ENCODE measurements at places on chromosomes 12 and 14.

- no peak for DNase-seq
These were observed 107.3 kb downstream of the SAMD4A start for GRCh38 chr14:54674046-54674741.

DNA sequence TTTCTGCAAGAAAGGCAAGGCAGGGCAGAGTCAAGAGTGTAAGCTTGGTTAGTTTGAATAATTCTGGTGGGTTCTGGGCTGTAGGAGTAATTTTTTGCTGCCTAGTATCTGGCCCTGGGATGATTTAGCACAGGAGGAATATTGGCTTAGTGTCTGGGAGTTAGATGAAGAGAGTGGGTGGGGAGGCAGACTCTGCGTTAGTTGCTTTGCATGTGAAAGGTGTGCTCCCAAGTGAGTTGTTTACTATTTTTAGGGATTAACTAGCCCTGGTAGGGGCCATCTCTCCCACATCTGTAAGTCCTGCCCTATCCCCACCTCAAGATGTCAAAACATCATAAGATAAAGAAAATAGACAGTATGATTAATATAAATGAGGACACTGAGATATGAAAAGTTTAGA is 249.7 kb downstream of the LRIG3 start:
- DNase-seq = no peak

DNA sequence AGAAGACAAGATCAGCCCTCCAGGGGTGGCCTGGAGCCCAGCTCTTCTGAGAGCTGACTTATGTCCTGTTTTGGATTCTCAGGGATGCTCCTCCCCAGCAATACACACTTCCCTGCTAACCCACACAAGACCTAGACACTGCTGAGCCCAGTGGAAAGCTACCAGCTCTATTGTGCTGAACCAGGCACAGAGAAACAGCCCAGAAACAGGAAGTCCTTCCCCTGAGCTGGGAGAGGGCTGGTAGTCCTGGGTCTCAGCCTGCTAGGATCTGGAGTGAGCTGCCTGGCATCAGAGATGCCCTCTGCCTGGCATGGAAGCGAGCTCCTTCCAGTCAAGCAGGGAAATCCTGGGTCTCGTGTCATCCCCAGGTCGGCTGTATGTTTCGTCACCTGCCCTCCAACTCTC is 1.2 kb upstream of the LAG3 start:
- DNase-seq = no peak

GRCh38 chr14:82667501-82667900 is 1133.8 kb upstream of the SEL1L start:
- no peak for DNase-seq

DNA sequence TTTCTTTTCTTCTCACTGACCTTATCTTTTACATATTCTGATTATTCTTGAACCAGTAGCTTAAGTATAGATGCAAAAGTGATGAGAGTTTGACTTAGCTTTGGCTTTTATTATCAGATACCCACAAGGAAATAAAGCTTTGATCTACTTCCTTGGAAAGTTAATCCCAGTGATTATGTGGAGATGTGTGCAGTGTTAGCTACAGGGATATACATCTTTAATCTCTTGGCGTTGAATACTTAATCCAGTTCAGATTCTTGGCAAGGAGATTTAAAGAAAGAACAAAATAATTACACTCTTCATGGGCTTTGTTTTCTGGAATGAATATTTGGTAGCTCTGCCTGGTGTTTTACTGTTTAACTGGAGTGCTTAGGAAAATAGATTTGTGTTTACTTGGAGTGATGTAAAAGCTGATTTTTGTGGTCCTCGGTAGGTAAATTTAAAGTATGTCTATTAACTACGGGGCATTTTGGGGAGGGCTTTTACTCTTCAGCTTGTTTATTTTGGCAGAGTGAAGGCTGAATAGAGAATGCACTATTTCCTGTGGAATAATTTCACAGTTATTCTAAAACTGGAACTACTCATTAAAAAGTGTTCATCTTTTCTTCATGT is 150.1 kb upstream of the LRIG3 start:
- DNase-seq = no peak

- no peak for DNase-seq
These were observed 70.1 kb downstream of the PEBP1 start for GRCh38 chr12:118206107-118206412.

GRCh38 chr12:124737772-124738635 is 125.7 kb downstream of the SCARB1 start:
- no peak for DNase-seq

DNA sequence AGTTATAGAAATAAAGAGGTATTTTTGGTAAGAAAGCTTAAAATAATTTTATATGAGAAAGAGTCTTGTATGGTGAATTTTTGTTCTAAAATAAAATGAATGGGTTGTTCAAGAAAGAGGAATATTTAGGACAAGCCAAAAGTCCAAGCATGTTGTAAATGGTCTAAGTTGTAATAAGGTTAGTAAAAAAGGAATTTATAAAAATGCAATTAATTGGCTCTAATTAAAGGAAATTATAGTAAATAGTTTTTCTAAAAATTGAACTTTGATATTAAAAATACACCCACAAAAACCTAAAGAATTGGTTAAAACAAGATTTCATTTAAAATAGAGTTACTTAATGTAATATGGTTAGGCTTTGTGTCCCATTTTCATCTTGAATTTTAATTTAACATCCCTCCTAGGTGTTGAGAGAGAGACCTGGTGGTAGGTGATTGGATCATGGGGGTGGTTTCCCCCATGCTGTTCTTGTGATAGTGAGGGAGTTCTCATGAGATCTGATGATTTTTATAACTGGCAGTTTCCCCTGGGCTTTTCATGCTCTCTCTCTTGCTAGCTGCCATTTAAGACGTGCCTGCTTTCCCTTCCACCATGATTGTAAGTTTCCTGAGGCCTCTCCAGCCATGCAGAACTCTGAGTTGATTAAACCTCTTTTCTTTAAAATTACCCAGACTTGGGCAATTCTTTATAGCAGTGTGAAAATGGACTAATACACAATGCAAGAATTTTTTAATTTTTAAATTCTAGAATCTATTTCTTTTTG is 13.0 kb downstream of the SLC22A17 start:
- no peak for DNase-seq

DNA sequence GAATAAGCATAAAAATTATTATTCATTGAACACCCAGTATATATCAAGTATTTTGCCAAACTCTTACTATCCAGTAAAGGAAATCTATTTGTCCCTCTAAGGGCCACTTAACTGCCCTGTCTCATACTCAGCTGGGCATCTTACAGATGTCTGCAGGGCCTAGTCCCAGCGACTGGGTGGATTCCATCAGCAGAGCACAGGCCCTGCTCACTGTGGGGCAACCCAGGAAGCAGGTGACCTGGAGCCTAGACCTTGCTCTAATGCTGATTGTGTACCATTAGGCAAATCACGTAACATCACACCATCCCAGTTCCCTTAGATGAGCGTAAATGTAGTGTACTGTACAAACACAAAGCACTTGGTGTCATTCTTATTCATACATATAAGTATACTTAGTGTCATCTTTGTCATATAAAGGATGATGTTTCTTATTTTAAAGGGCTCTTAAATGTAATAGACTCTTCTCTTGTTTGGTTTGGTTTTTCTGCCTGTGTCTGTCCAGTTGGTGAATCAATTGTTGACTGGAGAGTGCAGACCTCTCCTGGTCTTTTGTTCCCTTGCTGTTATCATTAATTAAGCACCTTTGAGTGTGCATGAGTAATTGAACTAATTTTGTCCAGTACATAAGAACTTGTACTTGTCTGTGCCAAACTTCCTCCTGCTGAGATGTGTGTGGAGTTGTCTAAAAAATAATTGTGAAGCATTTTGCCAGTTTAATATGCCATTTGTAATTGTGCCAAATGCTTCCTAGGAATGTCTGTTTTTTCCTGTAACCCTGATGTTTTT is 49.3 kb downstream of the RAB35 start:
- DNase-seq = no peak

DNA sequence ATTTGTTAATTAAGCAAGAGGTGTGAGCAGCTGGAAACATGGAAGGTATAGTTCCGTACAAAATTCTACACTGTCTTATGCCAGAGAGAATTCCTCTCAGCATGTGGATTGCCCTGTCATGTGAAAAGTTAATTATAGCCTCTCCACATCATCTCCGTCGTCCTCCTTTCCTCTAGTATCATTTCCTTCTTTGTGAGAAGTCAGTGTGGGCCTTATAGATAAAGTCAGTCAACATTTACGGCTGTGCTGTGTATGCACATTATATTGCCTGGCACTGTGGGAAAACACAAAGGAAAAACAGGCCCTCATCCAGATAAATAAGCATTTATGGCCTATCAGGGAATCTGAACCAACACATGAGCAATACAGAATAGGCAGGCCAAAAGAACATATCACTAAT is 236.6 kb downstream of the SEC23A start:
- no peak for DNase-seq

- no peak for DNase-seq
These were observed 342.8 kb upstream of the SFSWAP start for GRCh38 chr12:131367983-131368667.

- no peak for DNase-seq
These were observed 70.9 kb downstream of the MON2 start for GRCh38 chr12:62537551-62537950.

DNA sequence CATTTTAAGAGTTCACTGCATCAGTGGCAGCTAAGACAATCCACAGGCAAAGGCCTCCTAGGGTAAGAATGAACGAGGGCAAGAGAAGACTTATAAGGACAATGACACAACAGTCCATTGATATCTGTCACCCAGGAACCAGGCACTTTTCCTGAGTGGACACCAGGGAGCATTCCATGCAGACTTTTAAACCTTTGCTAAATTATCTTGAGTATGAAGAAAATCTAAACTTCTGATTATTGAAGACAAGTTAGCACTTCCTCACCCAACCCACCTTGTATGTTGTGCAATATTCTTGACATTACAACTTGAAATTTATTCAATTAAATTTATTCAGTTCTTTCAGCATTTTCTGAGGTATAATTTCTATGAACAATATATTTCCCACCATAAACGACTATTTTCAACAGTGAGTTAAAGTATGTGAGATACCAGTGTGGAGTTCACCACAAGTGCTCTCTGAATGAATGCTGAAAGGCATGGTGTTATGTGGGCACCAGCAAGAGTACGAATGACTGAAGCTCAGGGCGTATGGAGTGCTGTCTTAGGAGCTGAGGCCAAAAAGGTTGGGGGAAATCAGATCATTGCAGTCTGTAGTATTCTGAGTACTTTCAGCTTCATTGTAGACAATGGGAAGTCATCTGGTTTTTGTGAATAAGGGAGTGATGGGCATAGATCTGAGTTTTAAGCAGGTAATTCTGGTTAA is 124.3 kb upstream of the LMNTD1 start:
- DNase-seq = no peak

DNA sequence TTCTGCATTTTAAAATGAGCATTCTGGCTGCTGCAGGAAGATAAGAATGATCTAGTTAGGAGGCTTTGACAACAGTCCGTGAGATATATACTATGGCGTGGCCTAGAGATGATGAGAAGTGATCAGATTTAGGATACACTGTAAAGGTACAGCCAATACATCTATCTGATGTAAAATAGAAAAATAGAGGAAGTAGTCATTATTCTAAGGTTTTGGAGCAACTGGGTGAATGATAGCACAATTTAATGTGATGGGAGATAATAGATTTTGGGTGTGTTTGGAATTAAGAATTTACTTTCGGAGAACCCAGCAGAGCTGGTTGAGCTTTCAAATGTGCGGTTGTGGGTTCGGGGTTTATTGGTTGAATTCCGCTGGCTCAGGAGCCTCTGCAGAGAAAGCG is at the start of gene ANP32D:
ANP32D (plus strand) TSS at position 301 of the 400 bp plus-strand sequence. CDS start 106 bp downstream, outside the sequence.
- DNase-seq = no peak

DNA sequence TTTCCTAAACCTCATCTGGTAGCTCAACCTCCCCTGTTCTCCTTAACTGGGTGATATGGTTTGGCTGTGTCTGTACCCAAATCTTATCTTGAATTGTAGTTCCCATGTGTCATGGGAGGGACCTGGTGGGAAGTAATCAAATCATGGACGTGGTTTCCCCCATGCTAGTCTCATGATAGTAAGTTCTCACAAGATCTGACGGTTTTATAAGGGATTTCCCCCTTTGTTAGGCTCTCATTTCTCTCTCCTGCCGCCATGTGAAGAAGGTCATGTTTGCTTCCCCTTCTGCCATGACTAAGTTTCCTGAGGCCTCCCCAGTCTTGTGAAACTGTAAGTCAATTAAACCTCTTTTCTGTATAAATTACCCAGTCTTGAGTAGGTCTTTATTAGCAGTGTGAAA is 19.5 kb downstream of the COX16 start:
- no peak for DNase-seq

GRCh38 chr12:71846322-71846940 is 6.9 kb downstream of the TBC1D15 start:
- no peak for DNase-seq

DNA sequence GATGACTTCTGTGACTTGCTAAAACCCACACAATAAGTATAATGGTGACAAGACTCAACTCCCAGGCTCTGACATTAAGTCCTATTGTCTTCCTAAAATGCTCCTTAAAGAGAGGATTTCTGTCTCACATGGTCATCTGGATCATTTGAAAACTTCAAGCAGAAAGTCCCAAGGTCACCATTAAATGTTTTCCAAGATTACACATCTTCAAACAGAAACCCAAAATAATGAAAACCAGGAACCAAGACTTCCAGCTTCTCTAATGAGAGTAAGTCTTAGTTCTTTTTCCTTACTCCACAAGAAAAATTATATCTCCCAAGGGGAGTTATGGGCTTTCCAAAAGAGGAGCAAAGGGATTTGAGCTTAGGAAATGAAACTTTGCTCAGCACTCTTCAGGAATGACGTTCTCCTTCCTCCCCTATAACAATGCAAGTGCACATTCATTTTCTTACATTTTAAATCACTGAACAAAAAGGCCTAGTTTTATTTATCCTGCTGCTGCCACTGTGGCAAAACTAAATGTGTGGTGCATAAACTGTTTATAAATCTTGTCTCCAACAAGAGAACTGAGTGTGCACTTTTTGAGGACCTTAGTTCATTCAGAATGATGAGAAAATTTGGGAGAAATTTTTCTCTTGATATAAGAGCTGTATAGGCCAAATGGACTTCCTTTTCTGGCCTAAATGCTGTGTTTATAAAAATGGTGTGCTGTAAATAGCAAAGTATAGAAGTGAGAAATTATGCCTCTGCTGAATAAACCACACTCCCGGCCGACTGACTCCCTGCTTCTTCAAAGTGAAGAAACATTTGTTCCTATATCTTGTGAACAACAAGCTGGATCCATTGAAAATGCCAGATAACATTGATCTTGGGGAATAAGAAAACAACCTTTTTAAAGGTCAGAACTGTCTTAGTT is 148.4 kb upstream of the PLEKHG7 start:
- no peak for DNase-seq

GRCh38 chr12:51886021-51886710 is 1.7 kb upstream of the ANKRD33 start:
- no peak for DNase-seq

GRCh38 chr12:93302331-93303229 is 75.1 kb upstream of the NUDT4 start:
- DNase-seq = no peak

DNA sequence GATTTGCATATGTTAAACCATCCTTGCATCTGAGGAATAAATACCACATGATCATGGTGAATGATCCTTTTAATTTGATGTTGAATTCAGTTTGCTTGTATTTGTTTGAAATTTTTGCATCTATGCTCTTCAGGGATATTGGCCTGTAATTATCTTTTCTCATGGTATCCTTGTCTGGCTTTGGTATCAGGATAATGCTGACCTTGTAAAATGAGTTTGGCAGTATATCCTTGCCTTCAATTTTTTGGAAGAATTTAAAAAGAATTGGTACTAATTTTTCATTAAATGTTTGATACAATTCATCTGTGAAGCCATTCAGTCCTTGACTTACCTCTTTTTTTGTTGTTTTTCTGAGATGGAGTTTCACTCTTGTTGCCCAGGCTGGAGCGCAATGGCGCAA is 85.2 kb downstream of the E2F7 start:
- DNase-seq = no peak

- DNase-seq = no peak
These were observed 121.2 kb upstream of the LRIG3 start for GRCh38 chr12:59041241-59042121.

All from stimulated activated CD4-positive, alpha-beta T cell treated with anti-CD3 and anti-CD28 coated beads, TNF-alpha, amount 100 ng/mL, for 4 hours (primary cell).